Calu3 (cell line): ENCODE measurements at places on chromosomes 13 and 19.

DNA sequence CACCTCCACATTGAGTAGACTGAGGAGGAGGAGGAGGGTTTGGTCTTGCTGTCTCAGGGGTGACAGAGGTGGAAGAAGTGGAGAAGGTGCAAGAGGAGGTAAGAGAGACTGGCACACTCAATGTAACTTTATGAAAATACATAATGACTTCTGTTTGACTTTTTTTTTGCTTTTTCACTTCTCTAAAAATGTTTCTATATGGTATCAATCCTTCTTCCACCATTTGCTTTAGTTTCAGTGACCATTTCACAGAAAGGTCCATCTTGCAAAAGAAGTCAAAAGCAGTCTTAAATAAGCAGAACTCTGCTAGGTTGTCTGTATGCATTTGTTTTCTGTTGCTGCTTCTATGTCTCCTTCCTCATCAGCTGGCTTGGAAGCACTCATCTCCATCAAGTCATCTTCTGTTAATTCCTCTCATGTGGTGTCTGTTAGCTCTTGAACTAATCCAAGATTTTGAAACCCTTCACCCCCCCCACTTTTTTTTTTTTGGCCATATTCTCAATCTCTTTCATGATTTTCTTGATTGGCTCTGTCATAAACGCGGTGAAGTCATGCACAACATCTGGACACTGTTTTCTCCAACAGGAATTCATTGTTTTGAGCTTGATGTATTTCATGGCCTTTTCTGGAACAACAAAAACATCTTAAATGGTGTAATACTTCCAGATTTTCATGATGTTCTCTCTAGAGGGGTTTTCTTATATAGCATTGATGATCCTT, 80.8 kb downstream of the KL start:
- DNase-seq = no peak

- no peak for DNase-seq
Measured at GRCh38 chr13:45691667-45692066, 10.5 kb upstream of the CBY2 start.

- peak; percentile 90 for DNase-seq
Measured at GRCh38 chr19:7507884-7508283, 8.0 kb upstream of the ZNF358 start.

DNA sequence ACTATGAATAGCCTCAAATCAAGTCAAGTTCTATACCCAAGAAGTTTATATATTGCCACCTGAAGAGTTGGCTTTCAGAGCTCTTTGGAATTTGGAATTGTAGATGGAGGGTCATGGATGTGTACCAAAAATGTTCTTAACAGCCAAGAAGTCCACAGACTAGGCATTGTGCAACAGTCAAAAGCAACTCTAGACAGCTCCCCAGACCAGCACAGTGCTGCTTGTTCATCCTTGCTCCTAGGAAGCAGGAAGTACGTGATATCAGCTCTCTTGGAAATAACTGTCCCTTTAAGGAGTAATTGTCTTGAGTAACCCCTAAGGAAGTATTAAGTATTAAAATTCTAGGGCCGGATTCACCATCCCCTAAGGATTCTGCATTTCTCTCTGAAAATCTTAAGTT, 30.7 kb upstream of the IL17D start:
- no peak for DNase-seq

DNA sequence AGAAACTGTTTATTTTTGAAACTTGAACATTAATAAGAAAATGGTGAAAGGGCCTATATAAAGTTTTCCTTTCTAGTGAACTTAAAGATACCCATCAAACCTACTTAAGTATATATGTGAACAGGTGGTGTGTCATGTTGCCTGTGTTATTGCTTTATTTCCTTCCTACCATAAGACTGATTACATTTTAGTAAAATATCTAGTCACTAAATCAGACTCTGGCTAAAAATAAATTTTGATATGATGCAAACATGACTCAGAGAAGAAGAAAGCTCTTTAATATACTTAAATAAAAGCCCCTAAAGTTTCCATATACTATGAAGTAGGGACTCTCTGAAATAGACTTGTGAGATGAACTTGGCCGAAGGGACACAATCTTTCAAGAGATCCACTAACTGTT, 35.1 kb upstream of the FBXL3 start:
- DNase-seq = no peak

DNA sequence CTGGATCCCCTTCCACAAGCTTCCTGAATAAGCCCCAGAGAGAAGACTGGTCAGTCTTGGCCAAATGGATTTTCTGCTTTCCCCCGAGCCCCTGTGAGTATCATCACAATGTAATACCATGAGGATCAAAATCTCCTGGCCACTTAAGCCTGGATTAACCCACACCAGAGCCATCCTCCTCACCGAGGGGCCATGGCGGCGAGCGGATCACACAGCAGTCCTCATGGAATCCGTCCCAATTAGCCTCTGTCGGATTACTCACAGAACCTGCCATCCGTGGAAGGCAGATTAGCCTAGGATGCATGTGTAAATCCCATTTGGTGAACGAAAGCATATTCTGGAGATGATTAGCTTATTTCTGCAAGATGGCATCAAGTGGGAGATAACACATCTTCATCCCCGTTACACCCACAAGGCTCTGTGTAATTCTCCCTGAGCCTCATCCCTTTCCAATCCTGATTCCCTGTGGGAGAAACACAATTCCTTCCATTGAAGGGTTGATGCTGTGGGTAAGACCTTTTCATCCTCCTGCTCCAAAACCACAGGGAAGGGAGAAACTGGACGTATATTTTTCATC, 42.5 kb downstream of the GNG7 start:
- no peak for DNase-seq

DNA sequence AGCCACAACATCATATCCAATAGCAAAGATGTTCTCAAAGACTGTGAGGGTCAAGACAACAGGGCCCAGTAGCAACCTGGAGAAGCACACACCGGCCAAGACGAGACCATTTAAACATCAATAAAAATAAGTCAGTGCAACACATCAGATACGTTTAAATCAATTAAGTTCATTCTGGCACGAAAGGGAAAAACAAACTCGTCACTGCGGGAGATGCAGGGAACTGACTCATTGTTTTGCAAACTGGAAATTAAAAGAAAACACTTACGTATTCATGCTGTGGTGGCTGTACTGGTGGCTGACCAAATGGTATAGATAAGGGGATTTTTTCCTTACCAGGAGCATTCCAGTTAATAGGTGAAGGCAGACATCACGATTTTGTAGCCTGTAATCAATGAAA, 26.3 kb upstream of the SLC15A1 start:
- DNase-seq = no peak
